ENCODE measurements at places on chromosomes 6 and 20.

GRCh38 chr20:63652192-63652980 lies 838 bp downstream of the STMN3 start:
- DNase-seq = peak; percentile 30

- peak; percentile 78 for DNase-seq
Measured at GRCh38 chr6:15879371-15880261, 216.8 kb upstream of the DTNBP1 start.

GRCh38 chr20:53337390-53338101 lies 256.1 kb downstream of the ZNF217 start:
- no peak for DNase-seq

DNA sequence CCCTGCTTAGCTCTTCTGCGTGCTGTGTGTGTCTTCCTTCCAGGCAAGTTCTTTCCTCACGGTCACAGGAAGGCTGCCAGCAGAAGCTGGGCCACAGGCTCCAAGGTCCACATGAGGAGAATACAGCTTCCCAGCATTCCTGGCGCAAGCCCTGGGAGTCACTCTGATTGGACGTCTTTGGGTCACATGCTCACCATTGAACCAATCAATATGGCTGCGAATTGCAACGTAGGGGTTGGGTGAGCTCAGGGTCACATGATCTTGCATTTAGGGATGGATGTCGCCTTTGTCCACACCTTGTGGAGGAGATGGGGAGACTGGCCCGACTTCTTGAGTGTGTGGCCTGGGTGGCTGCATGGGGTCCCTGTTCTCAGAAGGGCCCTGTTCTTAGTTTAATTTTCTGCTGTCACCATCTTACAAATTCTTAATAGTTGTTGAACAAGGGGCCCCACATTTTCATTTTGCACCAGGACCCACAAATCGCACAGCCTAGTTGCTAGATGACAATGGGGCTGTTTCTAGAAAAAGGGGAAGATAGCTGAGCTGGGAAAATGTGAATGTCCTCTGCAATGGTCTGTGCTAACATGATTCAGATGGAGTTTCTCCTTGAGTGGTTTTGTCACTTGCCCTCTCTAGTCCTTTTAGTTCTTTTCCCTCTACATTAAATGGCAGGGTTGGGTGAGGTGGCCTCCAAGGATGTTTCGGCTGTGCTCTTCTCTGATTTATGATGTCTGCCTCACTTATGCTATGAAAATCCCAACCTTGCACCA lies 149.6 kb downstream of the CDH26 start:
- DNase-seq = no peak

DNA sequence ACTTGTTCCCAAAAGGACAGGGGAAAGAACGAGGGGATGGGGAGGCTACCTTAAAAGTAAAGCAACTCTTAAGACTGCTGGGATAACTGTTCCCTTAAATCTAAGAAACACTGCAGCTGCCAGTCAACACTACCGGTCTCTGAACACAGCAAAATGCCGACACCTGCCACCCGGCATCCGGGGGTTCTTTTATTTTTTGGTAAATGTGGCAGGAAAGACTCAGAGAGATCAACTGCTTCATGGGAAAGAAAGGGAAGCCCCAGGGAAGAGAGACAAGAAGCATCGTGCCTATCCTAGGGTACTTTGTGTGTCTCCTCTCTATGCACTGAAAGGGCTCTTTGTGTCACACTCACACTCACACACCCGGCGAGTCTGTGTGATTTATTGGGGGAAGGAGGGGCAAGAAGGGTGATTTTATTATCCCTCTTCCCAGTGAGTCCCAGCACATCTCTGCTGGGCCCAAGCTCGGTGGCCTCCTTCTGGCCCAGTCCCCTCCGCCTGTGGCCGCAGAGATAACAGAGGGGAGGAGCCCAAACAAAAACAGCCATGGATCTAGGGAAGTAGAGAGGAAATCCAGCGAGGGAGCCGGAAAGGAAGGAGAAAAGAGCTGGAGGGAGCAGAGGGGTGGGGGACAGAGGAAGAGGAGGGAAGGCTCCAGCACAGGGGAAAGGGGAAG lies 1.4 kb downstream of the FYN start:
- DNase-seq = peak; percentile 28

DNA sequence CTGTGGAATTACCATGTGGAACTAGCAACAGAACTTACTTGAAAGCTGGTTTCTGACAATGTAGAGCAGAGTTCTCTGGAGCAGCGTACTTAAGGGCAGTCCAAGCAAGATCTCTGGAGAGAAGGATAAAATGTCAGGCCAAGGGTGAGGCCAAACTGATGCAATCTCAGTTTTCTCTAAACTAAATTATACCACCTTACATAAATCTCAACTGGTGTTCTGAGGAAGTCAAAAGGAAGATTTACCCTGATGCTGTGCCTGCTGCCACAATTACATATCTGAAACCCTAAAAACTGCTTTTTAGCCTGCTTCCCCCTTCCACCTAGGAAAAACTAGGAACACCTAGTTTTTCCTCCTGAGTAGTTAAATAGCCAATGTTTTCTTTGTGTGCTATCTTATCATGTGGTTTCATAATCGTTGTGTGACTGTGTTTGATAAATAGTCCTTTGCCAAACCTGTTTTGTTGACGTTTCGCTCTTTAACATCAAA lies 28.1 kb downstream of the NCOA7 start:
- no peak for DNase-seq
